A549 treated with RU486 at 1 μM for 4 hours (cell line): ENCODE measurements at places on chromosomes 7 and 10. TPM values are rescaled to one million over a fixed set of nuclear protein-coding genes. Genes with fewer than 3 reads are reported as not detected.

The COL13A1 gene
- 0.23 to 0.35 TPM (median 0.29 TPM) in 5 replicates for total RNA-seq

The NCF1 gene
- total RNA-seq = 0.08 to 0.17 TPM (median 0.15 TPM) in 3 of 5 replicates, not detected in the others

The GJD4 gene
- 0.09 TPM in 1 of 5 replicates, not detected in the others for total RNA-seq

The GPR26 gene
- total RNA-seq = not detected in 5 replicates

The SFRP5 gene
- total RNA-seq = 1.9 to 2.5 TPM (median 2.3 TPM) in 5 replicates

The SLC16A9 gene
- total RNA-seq = 0.05 to 0.09 TPM (median 0.08 TPM) in 4 of 5 replicates, not detected in the other

The ASB10 gene
- total RNA-seq = not detected in 5 replicates

The HIF1AN gene
- 13.7 to 19.5 TPM (median 18.2 TPM) in 5 replicates for total RNA-seq

The SLC29A3 gene
- total RNA-seq = 15.1 to 19.4 TPM (median 16.3 TPM) in 5 replicates

The WIPF3 gene
- total RNA-seq = 0.53 to 0.78 TPM (median 0.58 TPM) in 5 replicates

The IQCE gene
- total RNA-seq = 10.0 to 14.8 TPM (median 12.6 TPM) in 5 replicates

The LUC7L2 gene
- 22.4 to 47.2 TPM (median 39.0 TPM) in 5 replicates for total RNA-seq

The ZCWPW1 gene
- 0.85 to 2.2 TPM (median 1.3 TPM) in 5 replicates for total RNA-seq

The NOLC1 gene
- 174 to 199 TPM (median 189 TPM) in 5 replicates for total RNA-seq

The CALML3 gene
- not detected in 5 replicates for total RNA-seq

The RALA gene
- 28.7 to 40.3 TPM (median 34.7 TPM) in 5 replicates for total RNA-seq

The CHCHD1 gene
- 62.9 to 70.8 TPM (median 69.1 TPM) in 5 replicates for total RNA-seq

The C7orf57 gene
- total RNA-seq = 0.17 to 0.32 TPM (median 0.21 TPM) in 4 of 5 replicates, not detected in the other

The STK31 gene
- 0.48 to 1.2 TPM (median 0.89 TPM) in 5 replicates for total RNA-seq

The CPA1 gene
- not detected in 5 replicates for total RNA-seq

The FOXI2 gene
- total RNA-seq = not detected in 5 replicates

The POM121 gene
- 35.9 to 44.4 TPM (median 41.1 TPM) in 5 replicates for total RNA-seq

The GNAI1 gene
- total RNA-seq = 26.2 to 41.9 TPM (median 39.4 TPM) in 5 replicates

The FOXP2 gene
- not detected in 5 replicates for total RNA-seq

The RBP3 gene
- total RNA-seq = not detected in 5 replicates

The GARIN1A gene
- total RNA-seq = 0.42 to 1.4 TPM (median 0.71 TPM) in 5 replicates

The CRPPA gene
- 0.27 to 1.3 TPM (median 0.67 TPM) in 5 replicates for total RNA-seq

The NUTM2B gene
- 0.08 to 0.40 TPM (median 0.29 TPM) in 5 replicates for total RNA-seq

The PKD2L1 gene
- 0.07 TPM in 1 of 5 replicates, not detected in the others for total RNA-seq

The EPC1 gene
- total RNA-seq = 15.5 to 19.2 TPM (median 17.3 TPM) in 5 replicates

The SHTN1 gene
- total RNA-seq = 19.5 to 29.2 TPM (median 26.1 TPM) in 5 replicates

The NEUROD6 gene
- not detected in 5 replicates for total RNA-seq

The PLEKHS1 gene
- total RNA-seq = 0.03 to 0.14 TPM (median 0.07 TPM) in 3 of 5 replicates, not detected in the others

The SMARCD3 gene
- 9.3 to 11.4 TPM (median 10.4 TPM) in 5 replicates for total RNA-seq

The ARHGEF35 gene
- 0.22 to 0.59 TPM (median 0.26 TPM) in 5 replicates for total RNA-seq

The GPRIN2 gene
- total RNA-seq = 22.4 to 40.2 TPM (median 29.9 TPM) in 5 replicates

The ZP3 gene
- 14.4 to 21.7 TPM (median 19.4 TPM) in 5 replicates for total RNA-seq

The CALML5 gene
- total RNA-seq = not detected in 5 replicates

The CNTNAP2 gene
- total RNA-seq = 0.02 to 0.03 TPM (median 0.02 TPM) in 3 of 5 replicates, not detected in the others

The ODAD2 gene
- 0.07 TPM in 1 of 5 replicates, not detected in the others for total RNA-seq

The AGR3 gene
- total RNA-seq = not detected in 5 replicates

The TMEM184A gene
- 9.0 to 17.3 TPM (median 12.6 TPM) in 5 replicates for total RNA-seq

The ECHDC3 gene
- total RNA-seq = 7.1 to 11.3 TPM (median 8.8 TPM) in 5 replicates

The FEZF1 gene
- not detected in 5 replicates for total RNA-seq

The TCAF2 gene
- total RNA-seq = 0.29 to 0.36 TPM (median 0.32 TPM) in 5 replicates

The KCP gene
- 0.08 to 0.18 TPM (median 0.14 TPM) in 5 replicates for total RNA-seq

The KIAA1549 gene
- total RNA-seq = 5.7 to 8.2 TPM (median 7.2 TPM) in 5 replicates

The FAM180A gene
- total RNA-seq = not detected in 5 replicates

The MCM10 gene
- 22.7 to 28.8 TPM (median 24.4 TPM) in 5 replicates for total RNA-seq

The PAPOLB gene
- total RNA-seq = not detected in 5 replicates

The ZNHIT1 gene
- total RNA-seq = 66.8 to 107 TPM (median 93.2 TPM) in 5 replicates

The DYNC1I1 gene
- total RNA-seq = 0.07 to 0.20 TPM (median 0.16 TPM) in 3 of 5 replicates, not detected in the others

The ZNF488 gene
- 11.0 to 14.8 TPM (median 12.9 TPM) in 5 replicates for total RNA-seq

The AKR1C8 gene
- total RNA-seq = 0.21 TPM in 1 of 5 replicates, not detected in the others

The CYP26C1 gene
- not detected in 5 replicates for total RNA-seq

The TMEM213 gene
- not detected in 5 replicates for total RNA-seq

The SPDYE6 gene
- not detected in 5 replicates for total RNA-seq

The TSPAN12 gene
- total RNA-seq = 0.29 to 0.96 TPM (median 0.61 TPM) in 5 replicates

The CCDC3 gene
- 0.94 to 1.1 TPM (median 0.99 TPM) in 5 replicates for total RNA-seq
